ENCODE measurements at places on chromosomes 6 and 20.

- DNase-seq: no peak
These were observed 8.7 kb downstream of the SLC32A1 start for GRCh38 chr20:38732981-38733380.

DNA sequence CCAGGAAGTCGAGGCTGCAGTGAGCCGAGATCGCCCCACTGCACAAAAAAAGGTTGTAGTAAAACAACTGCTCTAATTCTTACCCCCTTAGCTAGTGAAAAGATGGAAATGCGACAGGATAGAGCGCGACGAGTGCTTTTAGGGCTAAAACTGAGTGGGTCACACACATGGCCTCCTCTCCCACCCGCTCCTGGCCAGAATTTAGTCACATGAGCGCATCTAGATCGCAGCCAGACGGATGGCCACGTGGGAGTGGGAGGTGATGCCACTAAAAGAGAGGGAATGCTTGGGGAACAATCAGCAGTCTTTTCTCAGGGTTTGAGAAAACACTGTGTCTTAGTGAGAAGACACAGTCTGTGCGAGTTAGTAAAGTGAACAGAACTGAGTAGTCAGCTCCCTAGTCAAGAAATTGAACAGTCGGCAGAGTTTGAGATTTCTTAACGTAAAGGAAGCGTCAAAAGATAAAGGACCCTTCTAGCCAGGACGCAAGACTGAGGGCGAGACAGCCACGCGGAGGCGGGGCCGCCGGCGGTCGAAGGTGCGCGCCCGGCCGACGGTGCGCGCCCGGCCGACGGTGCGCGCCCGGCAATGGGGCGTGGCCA is 664 bp upstream of the ACTR5 start:
- DNase-seq: no peak

- no peak for DNase-seq
These were observed 202.8 kb upstream of the JAG1 start for GRCh38 chr20:10876558-10876957.

DNA sequence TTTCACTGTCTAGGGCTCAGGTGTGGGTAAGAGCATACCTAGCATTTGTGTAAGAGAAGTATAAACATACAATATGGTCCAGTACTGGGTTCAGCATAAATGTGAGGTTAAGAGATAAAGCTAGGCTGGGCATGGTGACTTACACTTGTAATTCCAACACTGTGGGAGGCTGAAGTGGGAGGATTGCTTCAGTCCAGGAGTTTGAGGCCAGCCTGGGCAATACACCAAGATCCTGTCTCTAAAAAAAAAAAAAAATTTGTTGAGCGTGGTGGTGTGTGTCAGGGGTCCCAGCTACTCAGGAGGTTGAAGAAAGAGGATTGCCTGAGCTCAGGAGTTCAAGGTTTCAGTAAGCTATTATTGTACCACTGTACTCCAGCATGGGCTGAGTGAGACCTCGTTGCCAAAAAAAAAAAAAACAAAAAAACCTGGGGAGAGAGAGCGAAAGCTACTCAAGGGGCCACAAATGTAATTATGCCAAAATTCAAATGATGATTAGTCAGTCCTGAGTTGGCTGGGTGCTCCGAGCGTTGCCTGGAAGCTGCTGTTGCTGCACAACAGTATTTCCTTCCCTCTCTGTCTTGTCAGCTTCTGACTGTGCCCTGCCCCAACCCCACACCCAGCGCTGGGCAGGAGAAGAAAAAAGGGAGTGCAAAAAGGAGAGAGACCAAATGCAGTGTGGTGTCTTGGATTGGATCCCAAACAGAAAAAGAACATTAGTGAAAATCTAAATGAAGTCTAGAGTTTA is 24.0 kb downstream of the CMTR1 start:
- no peak for DNase-seq

DNA sequence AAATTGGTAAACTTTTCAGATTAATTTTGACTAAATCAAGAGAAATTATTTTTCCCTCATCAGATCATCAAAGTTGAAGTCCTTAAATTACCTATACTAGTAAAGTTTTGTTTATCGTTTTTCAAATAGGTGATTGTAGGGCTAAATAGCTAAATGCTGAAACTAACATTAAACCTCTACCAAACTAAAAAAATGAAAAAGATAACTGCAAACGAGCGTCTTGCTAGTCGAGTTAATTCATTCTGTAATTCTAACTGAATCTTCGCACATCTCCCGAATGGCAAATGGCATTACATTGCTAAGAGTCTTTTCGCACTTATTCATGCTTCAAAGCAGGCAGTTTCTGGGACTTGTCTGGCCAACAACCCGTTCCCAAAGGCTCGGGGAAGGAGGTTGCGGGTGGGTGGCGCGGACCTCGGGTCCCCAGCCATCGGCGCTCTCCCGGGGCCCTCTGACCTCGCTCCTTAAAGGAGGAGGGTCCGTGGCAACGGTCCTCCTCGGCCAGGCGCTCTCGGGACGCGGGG is 43.8 kb downstream of the POPDC3 start:
- no peak for DNase-seq

DNA sequence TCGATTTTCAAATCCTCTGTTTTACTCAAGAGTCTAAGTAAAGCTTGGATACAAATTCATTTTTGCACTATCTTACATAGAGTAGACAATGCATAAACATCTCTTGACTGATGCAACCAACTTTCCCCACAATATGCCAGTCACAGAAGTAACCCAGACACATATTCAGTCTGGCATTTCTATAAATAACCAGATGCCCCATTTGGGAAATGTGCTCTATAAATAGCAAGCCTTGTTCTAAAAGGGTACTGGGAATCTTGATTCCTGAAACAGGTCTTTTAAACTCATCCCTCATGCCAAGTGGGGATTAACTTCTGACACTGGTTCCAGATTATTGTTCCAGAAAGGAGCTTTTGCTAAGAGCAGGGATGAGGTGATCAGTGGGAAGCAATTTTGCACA is 411.7 kb downstream of the EPM2A start:
- no peak for DNase-seq

Measured in stimulated activated CD8-positive, alpha-beta memory T cell treated with anti-CD3 and anti-CD28 coated beads, Interleukin-7, amount 100 ng/mL, for 1 hour (primary cell).